ENCODE measurements at places on chromosomes 2 and 18.

GRCh38 chr2:174335988-174336500, 1.3 kb downstream of the SP9 start:
- DNase-seq: no peak

- no peak for DNase-seq
These were observed 1.2 kb upstream of the SKA1 start for GRCh38 chr18:50373561-50374219.

DNA sequence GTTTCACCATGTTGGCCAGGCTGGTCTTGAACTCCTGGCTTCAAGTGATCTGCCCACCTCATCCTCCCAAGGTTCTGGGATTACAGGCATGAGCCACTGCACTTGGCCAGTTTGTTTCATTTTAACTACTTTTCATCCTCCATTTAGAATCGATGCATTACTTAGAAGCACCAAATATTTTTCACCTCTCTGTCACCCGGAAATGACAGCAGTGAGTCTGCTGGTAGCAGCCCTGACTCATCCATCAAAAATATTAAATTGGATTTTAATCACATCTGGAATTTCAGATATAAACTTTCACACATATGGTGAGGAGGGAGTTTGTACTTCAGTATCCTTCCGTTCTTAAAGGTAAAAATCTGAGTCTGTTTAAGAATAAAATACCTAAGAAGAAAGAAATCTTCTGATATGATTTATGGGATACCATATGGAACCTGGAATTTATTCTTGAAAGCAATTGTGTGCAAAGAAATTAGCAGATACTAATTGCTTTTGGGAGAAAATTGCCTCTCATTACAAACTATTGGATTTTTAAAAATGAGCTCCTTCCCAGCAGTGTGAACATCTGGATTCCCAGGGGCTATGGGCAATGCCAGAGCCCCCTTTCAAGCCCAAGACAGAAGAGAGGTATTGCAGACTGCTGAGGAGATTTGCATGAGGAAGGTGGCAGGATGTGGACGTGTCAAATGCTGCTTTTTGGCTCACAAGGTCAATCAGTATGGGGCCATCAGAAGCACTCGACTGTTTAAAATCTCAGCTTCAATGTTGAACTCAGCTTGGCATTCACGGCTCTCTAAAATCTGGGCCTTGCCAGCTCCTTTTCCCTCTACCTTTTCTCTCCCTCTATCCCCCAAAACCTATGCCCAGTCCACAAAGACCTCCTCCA, 279.5 kb upstream of the SIX2 start:
- peak; percentile 82 for DNase-seq

DNA sequence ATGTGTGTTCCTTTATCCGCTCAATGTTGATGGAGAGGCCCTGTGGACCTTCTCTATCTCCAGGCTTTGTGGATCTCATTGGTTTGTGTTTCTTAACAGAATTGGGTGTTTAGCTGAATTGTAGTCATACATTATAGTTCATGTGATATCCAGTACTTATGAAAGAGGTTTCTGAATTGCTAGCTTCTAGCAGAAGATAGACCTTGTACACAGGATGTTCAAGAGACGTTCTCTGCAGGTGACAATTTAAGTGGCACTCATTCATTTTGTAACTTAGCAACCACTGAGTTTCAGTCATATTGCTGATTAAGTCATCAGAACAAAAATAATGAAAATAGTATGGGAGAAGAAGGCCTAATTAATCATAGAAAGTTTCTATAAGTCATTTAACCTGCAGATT, 279.2 kb downstream of the ALPK2 start:
- no peak for DNase-seq

GRCh38 chr2:138213084-138213483, 248.8 kb downstream of the HNMT start:
- no peak for DNase-seq

- DNase-seq: no peak
These were observed 55.0 kb downstream of the ABCB11 start for GRCh38 chr2:168976034-168976654.

DNA sequence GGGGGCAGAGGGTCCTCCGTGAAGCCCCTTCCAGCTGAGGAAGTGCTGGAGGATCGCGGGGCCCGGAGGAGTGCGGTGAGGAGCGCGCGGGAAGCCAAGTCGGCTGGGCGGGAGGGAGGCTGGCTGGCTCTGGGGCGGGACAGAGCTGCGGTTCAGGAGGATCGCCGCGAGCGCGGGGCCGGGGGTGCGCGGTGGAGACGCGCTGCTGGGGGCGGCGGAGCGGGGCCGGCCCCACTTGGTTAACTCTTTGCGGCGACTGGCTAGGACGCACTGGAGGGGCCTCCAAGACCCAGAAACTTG, 464 bp downstream of the CYBRD1 start:
- DNase-seq: peak; percentile 30

- DNase-seq: no peak
These were observed 15.3 kb upstream of the SEC11C start for GRCh38 chr18:59124370-59124704.

GRCh38 chr2:1995987-1996386, 251.7 kb upstream of the PXDN start:
- peak; percentile 51 for DNase-seq

GRCh38 chr2:137870682-137871081, 93.6 kb upstream of the HNMT start:
- DNase-seq: no peak
